ENCODE measurements at places on chromosomes 11 and 22. TPM values are rescaled to one million over a fixed set of nuclear protein-coding genes. Genes with fewer than 3 reads are reported as not detected.

The RFPL2 gene
- total RNA-seq = not detected

The NXPE4 gene
- total RNA-seq = not detected

The MMP7 gene
- total RNA-seq = 1.3 TPM

- no peak for DNase-seq
Measured at GRCh38 chr11:102420547-102420946, 32.0 kb downstream of the TMEM123 start.

- DNase-seq = no peak
Measured at GRCh38 chr22:39646398-39647063, 76.0 kb downstream of the CACNA1I start.

GRCh38 chr11:103234974-103235373 lies 125.7 kb downstream of the DYNC2H1 start:
- DNase-seq = no peak

- DNase-seq = no peak
Measured at GRCh38 chr11:57391111-57391510, 661 bp upstream of the PRG2 start.

Data from LHCN-M2 (cell line).